ENCODE measurements at places on chromosomes 1 and 21. TPM values are rescaled to one million over a fixed set of nuclear protein-coding genes. Genes with fewer than 3 reads are reported as not detected.

Gene HORMAD1
- not detected for total RNA-seq

Gene MYOM3
- total RNA-seq: 440 TPM

Gene EDARADD
- total RNA-seq: 1.4 TPM

Gene FBXO2
- total RNA-seq: 1.9 TPM

Gene TMEM82
- total RNA-seq: not detected

Gene CFHR2
- not detected for total RNA-seq

Gene CD1E
- total RNA-seq: not detected

DNA sequence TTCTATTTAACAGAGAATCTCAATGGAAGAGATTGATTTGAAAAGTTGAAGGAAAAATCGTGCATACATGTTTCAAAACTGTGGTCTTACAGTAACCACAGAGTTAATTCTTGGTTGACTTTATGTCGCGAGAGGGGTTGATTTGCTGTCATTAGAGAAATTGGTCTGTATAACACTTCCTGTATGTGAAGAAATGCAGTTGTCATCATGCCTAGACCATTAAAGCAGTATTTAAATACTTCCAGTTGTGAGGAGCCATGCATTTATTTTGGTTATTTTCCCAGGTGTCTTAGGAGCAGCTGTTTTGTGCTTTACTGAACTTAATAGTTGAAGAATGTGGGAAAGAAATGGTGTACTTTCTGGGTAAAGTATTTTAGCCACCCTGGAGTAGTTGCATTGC lies 76.2 kb downstream of the NFIA start:
- peak overlapping the region; percentile 79 for H3K27ac ChIP-seq
- H3K27me3 ChIP-seq: no peaks in the 10 kb centered on the region
- H3K4me3 ChIP-seq: no peak overlapping the region
- DNase-seq: no peak

- H3K27me3 ChIP-seq: no peaks in the 10 kb centered on the region
- peak; percentile 23 for DNase-seq
- H3K4me1 ChIP-seq: peaks cover 4% of the 10 kb centered on the region
- H3K4me3 ChIP-seq: no peak overlapping the region
These were observed 102.3 kb downstream of the RPE65 start for GRCh38 chr1:68347415-68347814.

DNA sequence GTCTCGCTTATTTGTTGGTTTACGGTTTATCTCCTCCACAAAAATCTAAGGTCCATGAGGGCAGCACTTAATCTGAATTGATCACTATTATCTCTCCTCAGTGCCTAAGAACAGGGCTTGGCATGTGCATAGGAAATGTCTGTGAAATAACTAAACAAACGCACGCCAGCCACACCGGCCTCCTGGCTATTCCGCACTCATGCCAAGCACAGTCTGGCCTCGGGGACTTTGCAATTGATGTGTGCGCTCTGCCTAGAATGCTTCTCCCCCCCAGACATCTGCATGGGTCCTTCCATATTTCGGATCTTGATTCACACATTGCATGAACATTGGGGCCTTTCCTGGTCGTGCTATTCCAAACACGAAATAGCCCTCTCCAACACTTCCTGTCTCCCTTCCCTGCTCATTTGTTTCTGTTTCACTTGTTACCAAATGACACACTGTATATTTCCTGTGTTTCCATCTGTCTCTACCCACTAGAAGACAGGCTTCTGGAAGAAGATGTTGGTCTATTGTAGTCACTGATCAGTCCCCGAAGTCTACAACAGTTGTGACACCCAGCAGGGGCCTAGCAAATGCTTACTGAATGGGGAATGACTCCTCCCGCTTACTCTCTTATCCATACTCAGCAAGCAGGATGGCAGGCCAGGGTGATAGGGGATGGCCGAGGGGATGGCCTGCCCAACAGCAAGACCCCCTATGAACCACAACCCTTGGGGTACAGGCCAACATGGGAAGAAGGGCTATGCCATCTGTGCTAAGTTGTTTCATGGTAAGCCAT lies 93.9 kb downstream of the GLIS1 start:
- DNase-seq: no peak
- no peak overlapping the region for H3K4me3 ChIP-seq
- H3K36me3 ChIP-seq: no peaks in the 10 kb centered on the region

DNA sequence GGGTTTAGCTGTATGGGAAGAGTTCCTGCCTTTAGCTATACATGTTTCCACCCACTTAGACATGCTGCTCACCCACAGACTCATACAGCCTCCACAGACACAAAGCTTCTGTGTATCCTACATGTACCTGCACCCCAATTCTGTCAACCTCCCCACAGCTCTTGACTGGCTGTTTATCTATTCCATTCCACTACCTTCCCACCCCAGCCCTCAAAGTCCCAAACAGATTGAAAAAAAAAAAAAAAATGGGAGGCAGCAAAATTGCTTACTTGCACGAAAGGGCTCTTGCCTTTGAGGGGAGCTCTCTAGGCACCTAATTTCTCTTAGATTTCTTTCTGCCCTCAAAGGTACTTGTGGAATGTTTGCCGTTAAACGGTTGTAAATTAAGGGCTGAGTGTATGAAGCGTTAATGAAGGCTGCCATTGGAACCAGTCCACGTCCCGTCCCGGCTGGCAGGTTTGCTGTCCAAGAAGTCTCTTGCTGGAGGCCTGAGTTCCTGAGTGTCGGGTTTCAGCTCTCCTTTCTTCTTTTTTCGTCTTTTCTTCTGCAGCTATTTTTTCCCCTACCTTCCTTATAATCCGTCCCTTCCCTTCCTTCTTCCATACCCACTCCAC lies 43.6 kb downstream of the PBX1 start:
- peaks cover 4% of the 10 kb centered on the region for H3K36me3 ChIP-seq
- no peaks in the 10 kb centered on the region for H3K27me3 ChIP-seq
- H3K4me1 ChIP-seq: peaks cover 81% of the 10 kb centered on the region

DNA sequence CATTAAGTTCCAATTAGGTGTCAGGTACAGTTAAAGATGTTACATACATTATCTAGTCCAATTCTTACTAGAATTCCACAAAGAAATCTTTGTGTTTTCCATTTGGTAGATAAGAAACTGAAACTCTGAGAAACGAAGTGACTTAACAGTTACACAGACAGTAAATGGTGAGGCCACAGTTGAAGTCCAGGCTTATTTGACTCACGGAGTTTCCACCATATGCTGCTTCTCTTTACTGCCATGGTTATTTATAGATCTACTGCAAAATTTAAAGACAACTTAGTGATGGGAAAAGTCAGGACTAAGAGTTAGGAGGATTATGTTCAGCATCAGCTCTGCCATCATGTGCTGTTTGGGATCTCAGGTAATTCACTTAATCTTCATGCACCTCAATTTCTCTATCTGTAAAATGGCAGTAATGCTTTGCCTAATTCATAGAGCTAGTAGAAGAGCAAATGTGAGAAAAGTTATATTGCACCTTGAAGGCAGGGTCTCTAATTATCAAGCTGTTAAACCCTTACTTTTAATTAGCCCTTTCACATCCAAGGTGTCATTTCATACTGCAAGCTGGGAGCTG lies 26.2 kb upstream of the SAMSN1 start:
- no peak overlapping the region for H3K27ac ChIP-seq
- H3K36me3 ChIP-seq: no peaks in the 10 kb centered on the region
- no peaks in the 10 kb centered on the region for H3K4me1 ChIP-seq

GRCh38 chr1:108600504-108600903 lies 40.6 kb downstream of the EEIG2 start:
- no peaks in the 10 kb centered on the region for H3K27me3 ChIP-seq
- no peak overlapping the region for H3K27ac ChIP-seq

DNA sequence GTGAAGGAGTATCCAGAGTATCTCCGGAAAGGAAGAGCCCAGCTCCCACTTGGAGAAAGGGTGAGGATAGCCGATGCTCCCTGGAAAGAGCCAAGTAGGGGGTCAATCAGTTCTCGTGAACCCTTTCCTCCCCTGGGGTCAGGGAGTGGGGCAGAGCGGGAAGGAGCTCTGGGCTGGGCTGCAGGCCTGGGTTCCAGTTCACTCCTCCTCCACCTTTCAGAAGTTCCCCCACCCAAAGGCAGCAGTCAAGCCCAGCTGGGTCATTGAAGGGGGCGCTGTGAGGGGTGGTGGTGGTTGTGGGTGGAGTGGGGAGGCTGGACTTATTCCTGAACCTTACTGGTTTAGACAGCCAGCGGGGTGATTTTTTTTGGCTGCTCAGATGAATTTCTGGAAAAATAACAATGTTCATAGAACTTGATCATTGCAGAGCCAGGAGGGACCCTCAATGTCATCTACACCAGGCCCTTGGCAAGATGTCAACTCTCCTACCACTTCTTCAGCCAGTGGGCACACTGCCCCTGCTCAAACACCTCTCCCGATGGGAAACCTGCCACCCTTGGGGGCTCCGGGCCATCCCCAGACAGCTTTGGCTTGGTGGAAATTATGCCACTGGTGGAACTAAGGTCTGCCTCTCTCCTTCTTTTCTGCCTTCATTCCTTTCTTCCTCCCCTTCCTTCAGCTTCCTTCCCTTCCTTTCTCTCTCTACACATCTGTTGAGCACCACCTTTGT lies 235.8 kb downstream of the TRABD2B start:
- H3K27ac ChIP-seq: no peak overlapping the region
- H3K4me1 ChIP-seq: peaks cover 39% of the 10 kb centered on the region
- no peak for DNase-seq
- peaks cover 16% of the 10 kb centered on the region for H3K27me3 ChIP-seq

DNA sequence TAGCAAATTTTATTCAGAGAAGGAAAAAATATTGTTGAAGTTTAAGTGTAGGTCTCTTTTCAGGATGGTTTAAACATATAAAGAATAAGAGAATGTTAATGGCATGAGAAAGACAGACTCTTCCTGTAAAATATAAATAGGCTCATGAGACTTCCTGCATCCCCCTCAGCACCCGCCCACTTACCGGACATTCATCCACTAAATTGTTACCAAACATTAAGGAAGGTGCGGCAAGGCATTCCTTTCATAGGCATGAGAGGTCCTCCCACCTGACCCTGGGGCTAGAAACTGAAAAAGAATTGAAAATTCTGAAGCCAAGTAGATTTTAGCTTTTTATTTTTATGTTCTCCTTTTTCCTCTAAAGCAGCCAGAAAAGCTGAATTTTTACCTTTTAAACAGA lies 10.6 kb upstream of the USP1 start:
- no peak overlapping the region for H3K4me3 ChIP-seq
- DNase-seq: no peak
- H3K36me3 ChIP-seq: no peaks in the 10 kb centered on the region
- no peak overlapping the region for H3K27ac ChIP-seq
- no peaks in the 10 kb centered on the region for H3K27me3 ChIP-seq

DNA sequence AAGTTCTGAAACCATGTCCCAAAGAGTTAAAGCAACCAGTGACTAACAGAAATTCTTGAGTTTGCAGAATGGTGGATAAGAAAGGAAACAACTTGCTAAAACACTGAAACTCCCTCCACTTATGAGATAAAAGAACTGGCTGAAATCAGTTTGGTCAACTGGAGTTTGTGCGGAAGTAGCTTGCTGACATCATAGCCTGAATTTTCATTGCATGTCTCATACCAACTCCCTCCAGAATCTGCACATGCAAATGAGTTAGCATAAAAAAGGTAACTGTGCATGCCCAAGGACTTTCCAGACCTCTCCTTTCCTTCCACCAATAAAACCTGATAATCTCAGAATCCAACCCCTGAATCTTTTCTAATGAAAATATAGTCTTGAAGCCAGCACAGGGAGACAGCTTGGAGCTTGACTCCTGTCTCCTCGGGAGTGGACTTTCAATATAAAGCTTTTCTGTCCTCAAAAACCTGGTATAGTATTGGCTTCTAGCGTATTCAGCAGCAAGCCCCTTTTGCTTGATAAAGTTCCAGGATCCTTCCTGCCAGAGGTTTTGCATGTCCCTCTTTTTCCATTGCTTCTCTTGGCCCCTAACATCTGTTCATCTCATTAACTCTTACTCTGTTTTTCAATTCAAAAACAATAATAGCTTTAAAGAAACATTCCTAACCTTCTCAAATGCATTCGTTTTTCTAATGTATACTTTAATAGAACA lies 785.8 kb upstream of the ADGRL4 start:
- H3K4me3 ChIP-seq: no peak overlapping the region
- no peak overlapping the region for H3K27ac ChIP-seq
- no peaks in the 10 kb centered on the region for H3K27me3 ChIP-seq
- H3K36me3 ChIP-seq: no peaks in the 10 kb centered on the region
- DNase-seq: no peak
- H3K4me1 ChIP-seq: no peaks in the 10 kb centered on the region

DNA sequence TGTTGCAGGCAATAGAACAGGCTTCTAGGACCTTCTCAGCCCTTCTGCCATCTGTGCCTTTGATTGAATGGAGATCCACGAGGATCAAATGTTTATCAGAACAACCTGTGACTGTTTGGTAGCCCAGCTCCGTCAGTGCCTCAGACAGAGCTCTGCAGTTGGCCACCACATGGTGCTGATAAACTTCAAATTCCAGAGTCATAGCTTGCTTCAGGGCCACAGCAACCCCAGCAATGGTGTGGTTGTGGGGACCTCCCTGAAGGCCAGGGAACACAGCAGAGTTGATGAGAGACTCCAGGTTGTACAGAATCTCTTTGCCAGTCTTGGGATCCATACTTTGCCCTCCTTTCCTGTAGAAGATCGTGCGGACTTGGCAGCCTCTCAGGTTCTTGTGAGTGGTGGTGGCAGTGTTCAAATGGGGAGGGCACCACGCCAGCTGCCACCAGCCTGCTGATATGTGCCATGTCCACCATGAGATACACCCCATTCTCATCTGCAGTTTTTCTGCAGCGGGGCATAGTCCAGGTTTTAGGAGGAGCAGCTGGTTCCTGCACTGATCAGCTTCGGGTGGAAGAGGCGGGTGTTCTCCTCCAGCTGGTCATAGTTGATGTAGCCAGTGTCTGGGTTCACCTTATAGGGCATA lies 82.9 kb upstream of the ARTN start:
- no peak overlapping the region for H3K4me3 ChIP-seq
- H3K27me3 ChIP-seq: no peaks in the 10 kb centered on the region
- H3K36me3 ChIP-seq: peaks cover 7% of the 10 kb centered on the region
- no peak for DNase-seq
- no peak overlapping the region for H3K27ac ChIP-seq

DNA sequence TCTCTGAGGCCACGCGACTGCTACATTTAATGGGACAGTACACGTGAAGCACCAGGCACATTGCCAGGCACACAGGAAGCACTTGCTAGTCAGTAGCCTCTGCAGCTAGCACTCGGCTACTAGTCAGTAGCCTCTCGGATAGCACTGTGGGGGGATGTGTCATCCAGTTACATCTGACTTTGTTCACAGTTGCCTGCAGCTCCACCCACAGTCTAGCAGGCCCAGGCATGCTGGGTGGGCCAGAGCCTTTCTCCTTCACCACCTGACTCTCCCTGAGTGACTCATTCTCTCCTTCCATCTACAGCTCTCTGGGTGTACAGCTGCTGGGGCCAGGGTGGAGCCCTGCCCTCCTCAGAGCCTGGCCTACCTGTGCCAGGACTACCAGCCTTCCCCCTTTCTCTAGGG lies 51.5 kb downstream of the PTPRF start:
- H3K4me3 ChIP-seq: no peak overlapping the region
- H3K27ac ChIP-seq: no peak overlapping the region
- H3K36me3 ChIP-seq: no peaks in the 10 kb centered on the region
- H3K4me1 ChIP-seq: no peaks in the 10 kb centered on the region
- no peaks in the 10 kb centered on the region for H3K27me3 ChIP-seq

DNA sequence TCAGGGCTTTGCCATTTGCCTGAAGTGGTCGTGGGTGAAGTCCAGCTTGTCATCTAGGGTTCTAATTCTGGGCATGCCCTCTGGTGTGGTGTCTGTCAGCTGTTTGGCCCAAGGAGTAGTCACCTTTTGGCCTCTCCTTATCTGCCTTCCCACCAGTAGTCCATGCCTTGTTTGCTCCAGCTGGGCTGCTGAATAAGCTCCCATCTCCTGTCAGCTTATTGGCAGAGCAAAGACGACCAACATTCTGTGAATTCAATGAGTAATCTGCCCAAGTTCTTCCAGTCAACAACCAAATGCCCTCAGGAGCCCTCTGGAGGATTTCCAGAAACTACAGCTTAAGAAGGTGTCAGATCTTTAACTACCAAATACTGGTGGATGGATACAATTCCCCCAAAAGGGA lies 7.0 kb downstream of the BCAN start:
- H3K4me3 ChIP-seq: no peak overlapping the region
- peaks cover 97% of the 10 kb centered on the region for H3K27me3 ChIP-seq
